ENCODE measurements at places on chromosomes 7 and 10.

GRCh38 chr10:21614000-21614399 is 80.0 kb downstream of the MLLT10 start:
- no peak for DNase-seq

DNA sequence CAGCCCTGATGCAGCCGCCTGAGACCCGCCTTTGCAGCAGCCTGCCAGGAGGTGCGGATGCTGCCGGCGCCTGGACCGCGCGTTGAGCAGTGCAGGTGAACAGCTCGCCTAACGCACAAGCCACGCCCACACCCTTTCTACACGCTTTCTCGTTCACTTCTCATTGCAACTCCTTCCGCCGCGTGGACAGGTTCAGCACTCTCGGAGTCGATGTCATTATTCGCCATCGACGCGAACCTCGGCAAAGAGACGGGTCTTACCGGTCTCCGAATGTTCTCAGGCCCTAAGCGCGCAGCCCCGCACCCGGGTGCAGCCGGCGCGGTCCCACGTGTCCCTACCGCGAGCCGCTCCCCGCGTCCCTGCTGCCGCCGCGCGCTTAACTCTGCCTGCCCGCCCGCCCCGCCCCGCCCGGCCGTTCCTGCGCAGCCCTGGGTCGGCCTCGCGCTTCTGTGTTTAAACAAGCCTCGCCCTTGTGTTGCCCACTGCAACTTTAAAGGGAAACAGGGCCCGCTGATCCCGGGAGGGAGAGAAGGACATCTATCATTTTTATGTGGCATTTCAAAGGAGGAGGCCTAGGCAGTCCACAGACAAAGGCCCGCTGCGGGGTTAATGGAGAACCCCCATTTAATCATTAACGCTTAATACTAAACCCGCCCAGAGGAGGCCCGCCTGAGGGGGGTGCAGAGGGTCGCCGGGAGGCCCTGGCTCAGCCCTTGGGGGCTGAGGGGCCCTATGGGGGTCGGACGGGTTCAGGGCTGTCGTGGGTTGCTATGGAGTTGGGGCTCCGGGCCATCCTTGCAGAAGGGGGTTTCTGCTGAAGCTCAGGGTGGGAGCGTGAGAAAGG is 128.5 kb downstream of the WDR11 start:
- no peak for DNase-seq

DNA sequence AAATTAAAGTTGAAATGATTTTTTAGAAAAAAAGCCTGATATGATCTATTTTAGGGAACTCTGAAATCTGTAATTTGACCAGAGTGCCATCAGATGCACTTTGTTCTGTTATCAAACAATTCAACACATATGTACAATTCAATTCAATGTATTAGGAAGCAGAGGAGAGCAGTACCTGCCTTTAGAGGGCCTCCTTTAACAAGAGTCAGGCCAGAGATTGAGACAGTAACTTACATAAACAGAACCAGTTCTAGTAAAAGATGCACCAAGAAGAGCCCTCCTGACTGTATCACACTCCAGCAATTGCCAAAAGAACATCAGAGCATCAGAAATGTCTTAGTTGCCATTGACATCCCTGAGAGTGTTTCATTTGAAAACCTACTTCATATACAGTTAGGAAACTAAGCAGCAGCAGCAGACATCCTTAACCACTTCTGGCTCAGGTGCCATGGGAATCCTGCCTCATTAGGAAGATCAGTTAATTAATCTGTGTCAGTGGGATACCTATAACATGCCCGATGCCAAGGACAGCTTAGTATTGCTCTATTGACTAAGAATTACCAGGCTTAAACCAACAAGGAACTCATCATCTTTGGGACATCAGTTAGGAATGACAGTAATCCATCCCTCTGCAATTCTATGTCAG is 1222.6 kb upstream of the LRRN3 start:
- no peak for DNase-seq

DNA sequence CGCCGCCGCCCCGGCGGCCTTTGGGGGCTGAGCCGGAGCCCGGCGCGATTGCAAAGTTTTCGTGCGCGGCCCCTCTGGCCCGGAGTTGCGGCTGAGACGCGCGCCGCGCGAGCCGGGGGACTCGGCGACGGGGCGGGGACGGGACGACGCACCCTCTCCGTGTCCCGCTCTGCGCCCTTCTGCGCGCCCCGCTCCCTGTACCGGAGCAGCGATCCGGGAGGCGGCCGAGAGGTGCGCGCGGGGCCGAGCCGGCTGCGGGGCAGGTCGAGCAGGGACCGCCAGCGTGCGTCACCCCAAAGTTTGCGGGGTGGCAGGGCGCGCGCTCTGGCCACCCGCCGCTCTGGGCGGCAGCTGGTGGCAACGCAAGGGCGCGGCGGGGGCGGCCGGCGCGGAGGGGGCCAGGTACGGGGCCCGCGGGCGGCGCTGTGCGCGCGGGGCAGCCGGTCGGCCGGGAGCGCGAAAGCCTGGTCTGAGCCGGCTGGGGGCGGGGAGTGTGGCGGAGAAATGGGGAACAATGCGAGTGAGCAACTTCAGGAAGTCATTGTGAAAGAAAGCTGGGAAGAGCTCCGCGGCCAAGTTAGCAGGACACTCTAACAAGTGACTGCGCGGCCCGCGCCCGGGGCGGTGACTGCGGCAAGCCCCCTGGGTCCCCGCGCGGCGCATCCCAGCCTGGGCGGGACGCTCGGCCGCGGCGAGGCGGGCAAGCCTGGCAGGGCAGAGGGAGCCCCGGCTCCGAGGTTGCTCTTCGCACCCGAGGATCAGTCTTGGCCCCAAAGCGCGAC is at the start of gene IKZF1:
TSS of gene IKZF1 (plus strand) at position 588 of the 782 bp plus-strand sequence. CDS start 14,346 bp downstream, outside the sequence.
- DNase-seq, result no peak

GRCh38 chr7:42770114-42770513 is 141.8 kb downstream of the C7orf25 start:
- no peak for DNase-seq

GRCh38 chr10:93916257-93917063 is 22.7 kb downstream of the SLC35G1 start:
- DNase-seq, result no peak

GRCh38 chr7:127891144-127891543 is 140.1 kb downstream of the LRRC4 start:
- DNase-seq, result no peak

- no peak for DNase-seq
Measured at GRCh38 chr7:32164341-32164996, 94.3 kb upstream of the PDE1C start.

- no peak for DNase-seq
Measured at GRCh38 chr7:130338233-130338632, 6.4 kb upstream of the CPA5 start.

DNA sequence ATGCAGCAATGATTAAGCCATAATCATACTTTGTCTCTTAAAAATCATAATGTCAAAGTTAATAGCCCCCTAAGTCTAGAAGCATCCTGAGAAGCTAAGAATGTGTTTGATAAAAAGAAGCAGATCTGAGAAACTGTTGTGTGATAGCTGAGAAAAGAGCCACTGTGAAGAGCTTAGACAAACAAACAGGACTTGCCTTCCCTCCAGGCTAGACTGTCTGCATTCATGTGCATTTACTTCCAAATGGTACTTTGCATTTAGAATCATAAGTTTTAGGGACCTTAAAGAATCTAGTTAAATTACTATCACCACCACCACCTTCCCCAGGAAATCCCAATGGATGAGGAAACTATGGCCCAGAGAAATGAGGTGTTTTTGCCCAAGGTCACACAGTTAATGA is 62.7 kb upstream of the NFKB2 start:
- no peak for DNase-seq

- no peak for DNase-seq
Measured at GRCh38 chr10:132360766-132361447, 28.9 kb downstream of the LRRC27 start.

DNA sequence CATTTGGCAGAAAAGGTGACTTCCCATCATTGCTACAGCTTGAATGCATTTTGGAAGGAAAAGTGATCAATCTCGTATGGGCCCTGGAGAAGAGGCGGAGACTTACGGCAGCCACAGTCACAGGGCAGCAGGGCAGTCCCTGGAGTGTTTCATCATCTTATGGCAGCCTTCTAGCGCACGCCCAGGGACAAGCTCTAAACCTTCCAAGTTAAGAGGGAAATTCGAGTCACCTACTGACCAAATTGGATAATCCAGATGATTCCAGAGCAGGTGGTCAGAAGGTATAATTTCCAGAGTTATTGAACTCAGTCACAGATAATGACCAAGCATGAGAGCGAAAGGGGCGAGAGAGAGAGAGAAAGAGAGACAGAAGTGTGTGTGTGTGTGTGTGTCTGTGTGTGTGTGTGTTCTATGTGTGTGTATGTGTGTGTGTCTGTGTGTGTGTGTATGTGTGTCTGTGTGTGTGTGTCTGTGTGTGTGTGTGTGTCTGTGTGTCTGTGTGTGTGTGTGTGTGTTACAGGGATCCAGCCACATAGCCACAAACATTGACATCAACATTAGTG is 123.7 kb upstream of the ADAM12 start:
- DNase-seq, result no peak

Measured in cortex of kidney (tissue), 1 donor.